ENCODE measurements at places on chromosomes 11 and 22. TPM values are rescaled to one million over a fixed set of nuclear protein-coding genes. Genes with fewer than 3 reads are reported as not detected.

Gene SYT7
- polyA plus RNA-seq = 4.4 TPM

Gene PDE2A
- polyA plus RNA-seq = 0.38 TPM

Gene MOV10L1
- not detected for polyA plus RNA-seq

Gene C11orf97
- not detected for polyA plus RNA-seq

Gene MAPK1
- polyA plus RNA-seq = 136 TPM

Gene GGT5
- not detected for polyA plus RNA-seq

Gene PHOX2A
- not detected for polyA plus RNA-seq

Gene SLC43A1
- 0.45 TPM for polyA plus RNA-seq

Gene OR4S1
- polyA plus RNA-seq = not detected

Gene RASSF10
- polyA plus RNA-seq = 1.6 TPM

Gene FAT3
- 0.23 TPM for polyA plus RNA-seq

Gene GGTLC3
- polyA plus RNA-seq = not detected

Gene VWA5A
- polyA plus RNA-seq = 29.7 TPM

Gene GLB1L2
- 5.1 TPM for polyA plus RNA-seq

Gene USP35
- polyA plus RNA-seq = 4.8 TPM

Gene OR4C3
- polyA plus RNA-seq = not detected

Gene CLDN5
- polyA plus RNA-seq = not detected

Gene MEI1
- not detected for polyA plus RNA-seq

Gene OR10W1
- not detected for polyA plus RNA-seq

Gene BID
- polyA plus RNA-seq = 69.7 TPM

Gene CFAP300
- polyA plus RNA-seq = 2.2 TPM

Gene CBLIF
- polyA plus RNA-seq = not detected

Data from keratinocyte (primary cell).